ENCODE measurements at places on chromosomes 7 and 10.

- no peak for DNase-seq
Observed at GRCh38 chr7:1733908-1734730, 64.0 kb downstream of the ELFN1 start.

DNA sequence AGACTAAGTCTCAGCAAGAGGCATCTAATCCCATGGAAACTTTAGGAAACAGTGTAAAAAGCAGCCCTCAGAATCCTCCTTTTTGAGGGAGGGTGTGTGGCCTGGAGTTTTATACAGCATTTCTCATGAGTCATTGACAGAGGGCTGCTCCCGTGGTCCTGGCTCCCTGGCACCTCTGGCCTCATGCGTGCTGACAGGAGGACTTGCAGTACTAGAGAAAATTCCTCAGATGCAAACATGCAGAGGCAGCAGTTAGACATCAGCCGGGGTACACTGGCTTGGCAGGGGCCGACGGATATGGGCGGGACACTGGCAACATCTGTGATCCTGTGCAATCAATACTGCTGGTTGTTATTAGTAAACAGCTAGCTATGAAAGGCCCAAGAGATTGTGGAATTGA lies 925.1 kb upstream of the CELF2 start:
- DNase-seq: no peak

DNA sequence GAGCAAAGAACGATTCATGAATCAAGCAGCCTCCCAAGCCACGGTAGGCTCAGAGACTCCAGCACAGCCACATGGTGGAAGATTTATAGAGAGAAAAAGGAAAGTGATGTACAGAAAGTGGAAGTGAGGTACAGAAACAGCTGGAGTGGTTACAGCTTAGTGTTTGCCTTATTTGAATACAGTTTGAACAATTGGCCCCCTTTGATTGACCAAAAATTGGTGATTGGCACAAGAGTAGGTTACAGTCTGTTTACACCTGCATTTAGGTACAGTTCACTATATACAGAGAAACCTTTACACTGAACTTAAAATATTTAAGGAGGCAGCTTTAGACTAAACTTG lies 136.4 kb upstream of the ASAH2 start:
- DNase-seq: no peak

- DNase-seq: peak; percentile 41
Observed at GRCh38 chr7:28349637-28350036, 62.7 kb upstream of the CREB5 start.

DNA sequence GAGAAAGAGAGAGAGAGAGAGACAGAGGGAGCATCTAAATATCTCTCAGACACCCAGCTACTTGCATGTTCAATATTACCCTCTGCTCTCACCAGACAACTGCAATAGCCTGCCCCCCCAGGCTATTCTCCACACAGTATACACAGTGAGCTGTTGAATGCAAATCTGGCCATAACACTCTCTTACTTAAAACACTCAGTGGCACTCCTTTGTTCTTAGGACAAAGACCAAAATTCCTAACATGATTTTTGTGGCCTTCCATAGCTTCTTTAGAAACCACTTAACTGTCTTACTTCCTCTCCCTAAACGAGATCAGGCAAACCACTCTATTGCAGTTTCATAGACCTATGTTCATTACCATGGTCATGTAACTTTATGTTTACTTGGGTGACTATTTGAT lies 903.6 kb upstream of the AUTS2 start:
- no peak for DNase-seq

DNA sequence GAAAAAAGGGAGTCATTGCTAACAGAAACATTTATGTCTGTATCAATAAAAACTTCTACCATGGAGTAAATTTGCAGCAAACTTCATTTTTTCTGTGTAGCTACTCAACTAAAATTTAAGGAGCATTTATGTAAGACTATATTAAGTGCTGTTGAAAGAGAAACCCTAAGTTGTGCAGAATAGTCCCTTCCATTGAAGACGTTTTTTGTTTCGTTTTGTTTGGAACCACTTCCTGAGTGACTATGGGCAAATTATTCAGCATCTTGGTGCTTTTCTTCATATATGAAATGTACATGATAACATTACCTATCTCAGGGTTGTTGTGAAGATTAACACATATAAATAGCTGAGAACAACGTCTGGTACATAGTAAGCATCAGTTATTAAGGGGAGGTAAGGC lies 24.3 kb downstream of the SEM1 start:
- no peak for DNase-seq

DNA sequence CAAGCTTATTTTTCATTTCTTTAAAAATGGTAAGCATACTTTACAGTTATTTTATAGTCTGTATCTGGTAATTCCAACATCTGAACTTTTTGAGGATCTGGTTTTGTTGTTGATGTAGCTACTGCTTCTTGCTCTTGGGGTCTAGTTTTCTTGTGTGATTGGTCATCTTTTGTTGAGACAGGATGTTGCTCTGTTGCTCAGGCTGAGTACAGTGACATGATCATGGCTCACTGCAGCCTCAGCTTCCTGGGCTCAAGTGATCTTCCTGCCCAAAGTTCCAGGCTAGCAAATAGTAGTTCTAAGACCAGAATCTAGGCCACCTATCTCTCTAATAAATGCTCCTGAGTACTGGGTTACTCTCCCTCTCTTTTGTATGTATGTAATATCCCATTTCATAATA lies 75.7 kb downstream of the NRCAM start:
- DNase-seq: no peak

DNA sequence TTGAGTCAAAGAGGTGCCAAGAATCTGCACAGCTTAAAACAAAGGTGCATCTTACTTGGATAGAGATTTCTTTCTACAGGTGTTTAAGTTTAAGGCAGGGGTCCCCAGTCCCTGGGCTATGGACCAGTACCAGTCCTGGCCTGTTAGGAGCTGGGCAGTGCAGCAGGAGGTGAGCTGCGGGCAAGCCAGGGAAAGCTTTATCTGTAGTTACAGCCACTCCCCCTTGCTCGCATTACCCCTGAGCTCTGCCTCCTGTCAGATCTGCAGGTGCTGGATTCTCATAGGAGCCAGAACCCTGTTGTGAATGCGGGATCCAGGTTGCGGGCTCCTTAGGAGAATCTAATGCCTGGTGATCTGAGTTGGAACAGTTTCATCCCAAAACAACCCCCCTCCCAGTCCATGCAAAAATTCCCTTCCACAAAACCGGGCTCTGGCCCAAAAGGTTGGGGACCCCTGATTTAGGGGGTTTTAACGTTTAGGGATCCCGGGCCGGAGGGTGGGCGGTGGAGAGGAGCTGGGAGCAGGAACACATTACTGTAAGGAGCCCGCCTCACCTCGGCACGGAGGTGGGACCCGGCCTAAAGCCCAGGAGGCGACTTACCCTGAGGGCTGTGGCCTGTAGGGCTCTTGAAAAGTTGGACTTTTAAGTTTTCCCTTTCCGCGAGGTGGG lies 60.2 kb downstream of the ZNF467 start:
- DNase-seq: no peak

GRCh38 chr7:105816266-105816843 lies 60.0 kb downstream of the ATXN7L1 start:
- DNase-seq: no peak

DNA sequence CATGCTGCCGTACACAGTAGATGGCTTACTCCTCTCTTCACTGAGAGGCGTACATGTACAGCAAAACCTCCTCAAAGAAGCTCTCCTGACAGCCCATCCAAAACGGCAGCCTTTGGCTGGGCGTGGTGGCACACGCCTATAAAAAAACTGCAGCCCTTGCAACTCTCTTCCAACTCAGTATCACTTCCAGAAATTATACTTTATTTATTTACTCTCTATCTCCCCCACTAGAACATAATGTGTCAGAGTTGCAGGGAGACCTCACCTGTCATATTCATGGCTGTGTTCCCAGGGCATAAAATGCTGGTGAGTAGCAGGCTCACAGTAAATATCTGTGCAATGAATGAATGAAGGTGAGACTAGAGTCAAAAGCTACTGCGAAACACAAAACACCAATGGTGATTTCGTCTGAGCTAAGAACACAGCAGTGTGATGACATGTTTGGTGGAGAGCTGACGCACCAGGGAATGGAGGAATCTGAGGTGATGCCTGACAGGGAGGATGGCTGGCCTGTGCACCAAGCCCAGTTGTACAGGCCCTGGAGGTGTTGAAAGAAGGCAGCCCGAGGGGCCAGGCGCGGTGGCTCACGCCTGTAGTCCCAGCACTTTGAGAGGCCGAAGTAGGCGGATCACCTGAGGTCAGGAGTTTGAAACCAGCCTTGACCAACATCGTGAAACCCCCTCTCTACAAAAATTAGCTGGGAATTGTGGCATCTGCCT lies 55.3 kb downstream of the COBL start:
- no peak for DNase-seq

- DNase-seq: no peak
Observed at GRCh38 chr7:30193336-30193943, 58.7 kb downstream of the MTURN start.

GRCh38 chr7:19920166-19920565 lies 146.7 kb upstream of the TMEM196 start:
- DNase-seq: no peak

- no peak for DNase-seq
Observed at GRCh38 chr7:114988026-114988425, 66.1 kb downstream of the MDFIC start.

DNA sequence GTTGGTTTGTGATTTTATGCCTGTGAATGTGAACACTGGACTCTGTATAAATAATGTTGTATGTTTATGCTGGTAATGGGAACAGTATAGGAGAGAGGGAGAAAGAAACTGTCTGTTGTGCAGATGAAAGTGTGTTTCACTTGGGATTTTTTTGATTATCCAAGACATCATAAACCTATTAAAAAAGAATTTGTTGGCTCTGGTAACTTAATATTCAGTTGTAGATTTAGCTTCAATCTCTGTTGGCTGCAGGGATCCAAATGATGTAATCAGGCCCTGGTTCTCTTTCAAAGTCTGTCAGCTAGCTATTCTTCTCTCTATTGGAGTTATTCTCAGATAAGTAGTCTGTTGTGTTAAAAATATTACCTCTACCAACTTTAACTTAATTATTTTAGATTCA lies 168.8 kb upstream of the RHOBTB1 start:
- no peak for DNase-seq

DNA sequence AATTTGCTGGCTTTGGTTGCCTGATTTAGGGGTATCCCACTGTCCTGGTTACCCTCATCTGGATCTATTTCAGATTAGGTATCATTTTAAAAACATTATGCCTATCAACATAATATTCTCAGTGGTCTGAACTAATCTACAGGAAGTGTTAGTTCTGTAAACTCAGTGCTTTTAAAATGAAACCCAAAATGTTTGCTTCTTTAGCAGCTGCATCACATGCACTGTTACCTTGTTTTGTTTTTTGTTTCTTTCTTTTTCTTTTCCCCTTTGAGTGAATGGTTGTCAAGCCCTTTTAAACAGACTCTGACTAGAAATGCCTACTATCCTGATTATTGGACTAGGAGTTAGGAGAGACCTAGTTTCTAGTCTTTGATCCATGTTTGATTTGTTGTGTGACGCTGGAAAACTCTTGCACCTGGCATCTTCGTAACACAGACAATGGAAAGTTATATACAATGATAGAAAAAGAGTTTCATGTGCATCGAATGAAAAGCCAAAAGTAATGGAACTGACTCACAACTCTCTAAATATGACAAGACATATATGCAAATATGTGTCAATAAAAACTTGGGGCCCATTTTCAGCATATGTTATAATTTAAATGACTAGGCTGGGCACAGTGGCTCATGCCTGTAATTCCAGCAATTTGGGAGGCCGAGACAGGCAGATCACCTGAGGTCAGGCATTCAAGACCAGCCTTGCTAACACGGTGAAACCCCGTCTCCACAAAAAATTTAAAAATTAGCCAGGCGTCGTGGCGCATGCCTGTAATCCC lies 52.3 kb upstream of the STRIP2 start:
- no peak for DNase-seq
